ENCODE measurements at places on chromosomes 3 and 15.

DNA sequence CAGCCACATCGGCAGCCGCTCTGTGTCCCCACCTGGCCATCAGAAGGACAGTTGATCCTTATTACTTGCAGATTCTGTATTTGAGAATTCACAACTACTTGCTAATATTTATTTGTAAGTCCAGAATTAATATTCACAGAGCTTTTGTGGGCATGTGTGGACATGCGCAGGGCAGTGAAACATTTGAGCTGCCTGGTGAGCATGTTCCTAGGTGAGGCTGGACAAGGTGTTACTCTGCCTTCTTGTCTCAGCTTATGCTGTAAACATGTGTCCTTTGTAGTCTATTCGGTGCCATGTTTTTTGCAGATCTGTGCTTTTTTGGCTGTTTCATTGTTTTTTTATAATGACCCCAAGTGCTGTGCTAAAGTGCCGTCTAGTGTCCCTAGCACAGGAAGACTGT is 15.6 kb downstream of the FAH start:
- DNase-seq = no peak

GRCh38 chr3:177345973-177346503 is 148.8 kb upstream of the TBL1XR1 start:
- no peak for DNase-seq

DNA sequence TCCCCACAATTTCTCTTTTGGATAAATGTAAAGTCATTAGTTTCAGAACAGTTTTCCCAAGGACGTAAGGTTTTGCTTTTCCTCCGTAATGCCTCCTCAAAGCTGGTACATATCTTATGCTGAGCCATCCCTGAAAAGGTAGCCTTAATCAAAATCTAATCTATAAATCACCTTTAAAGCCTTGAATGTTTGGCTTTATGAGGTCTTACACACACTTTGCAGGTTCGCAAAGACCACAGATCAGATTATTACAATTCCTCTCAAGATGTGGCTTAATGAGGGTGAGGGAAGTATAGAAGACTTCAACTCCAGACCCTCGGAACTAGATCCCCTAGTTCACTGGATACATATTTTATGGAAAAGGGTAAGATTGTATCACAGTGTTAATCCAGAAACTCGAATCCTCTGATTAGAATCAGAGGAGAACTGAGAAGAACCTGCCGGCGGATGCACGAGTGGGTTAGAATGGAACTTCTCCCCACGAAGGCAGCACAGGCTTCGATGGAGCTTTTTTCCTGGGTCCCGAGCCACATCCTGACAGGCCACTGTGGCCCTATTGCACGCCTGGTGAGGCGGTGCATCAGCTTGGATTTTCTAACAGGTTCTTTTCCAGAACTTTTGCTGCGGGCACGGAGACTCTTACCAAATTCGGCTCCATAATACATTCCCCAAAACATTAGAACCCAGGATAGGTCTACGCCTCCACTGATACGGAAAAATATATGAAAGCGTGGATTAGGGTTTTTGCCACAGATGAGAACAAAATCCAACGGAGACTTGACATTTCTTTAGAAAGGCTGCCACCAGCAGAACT is 1.2 kb downstream of the CTXND1 start:
- no peak for DNase-seq

GRCh38 chr15:49380912-49381311 is 42.1 kb upstream of the FGF7 start:
- DNase-seq = no peak

- peak; percentile 1 for DNase-seq
Measured at GRCh38 chr15:35078221-35078915, 6.7 kb downstream of the NANOGP8 start.

Measured in NCI-H774 (cell line).